ENCODE measurements at places on chromosomes 11 and 22.
A peak's percentile ranks its signal among the peaks of the same experiment; 100 is the strongest.

DNA sequence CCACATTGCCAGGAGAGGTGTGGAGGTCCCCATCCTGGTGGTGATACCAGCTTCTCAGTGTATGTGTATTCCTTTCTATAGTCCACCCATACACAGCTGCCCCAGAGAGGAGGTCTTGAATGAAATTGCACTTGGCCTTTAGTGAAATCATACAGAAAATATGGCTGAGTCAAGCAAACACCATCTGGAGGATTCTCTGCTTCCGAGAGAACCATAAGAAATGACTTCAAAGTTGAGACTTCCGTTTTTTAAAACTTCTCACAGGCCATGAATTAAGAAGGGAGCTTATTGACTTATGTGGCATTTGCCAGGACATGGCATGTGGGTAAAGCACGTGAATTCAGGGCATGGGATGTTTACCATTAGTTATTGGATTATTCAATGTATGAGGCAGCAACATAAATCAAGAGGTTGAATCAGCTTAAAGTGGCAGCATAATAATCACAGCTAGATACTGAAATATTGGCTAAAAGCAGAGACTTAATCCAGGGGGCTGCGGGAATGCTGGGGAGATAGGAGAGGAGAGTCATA lies 119.1 kb upstream of the MTNR1B start:
- no peak for DNase-seq

- DNase-seq: no peak
Measured at GRCh38 chr11:134512571-134513538, 100.8 kb upstream of the B3GAT1 start.

- no peak for DNase-seq
Measured at GRCh38 chr11:60566776-60567175, 51.6 kb downstream of the MS4A13 start.

GRCh38 chr11:78234006-78234405 lies 45.3 kb downstream of the USP35 start:
- no peak for DNase-seq

DNA sequence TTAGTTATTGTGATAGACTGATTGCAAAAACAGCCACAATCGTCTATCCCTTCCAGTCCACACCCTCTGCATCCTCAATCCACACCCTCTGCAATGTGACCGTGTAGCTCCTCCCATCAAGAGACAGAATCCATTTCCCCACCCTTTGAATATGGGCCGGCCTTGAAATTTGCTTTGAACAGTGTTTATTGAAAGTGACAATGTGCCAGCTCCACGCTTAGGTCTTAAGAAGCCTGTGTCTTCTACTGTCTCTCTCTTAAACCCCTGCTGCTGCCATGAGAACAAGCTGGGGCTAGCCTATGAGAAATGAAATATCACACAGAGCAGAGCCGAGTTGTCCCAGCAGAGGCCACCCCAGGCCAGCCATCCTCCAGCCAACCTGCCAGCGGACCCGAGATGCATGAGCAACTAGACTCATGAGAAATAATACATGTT lies 22.3 kb upstream of the MICAL2 start:
- DNase-seq: peak; percentile 33

- no peak for DNase-seq
Measured at GRCh38 chr22:50112151-50113118, 22.6 kb downstream of the MOV10L1 start.

- no peak for DNase-seq
Measured at GRCh38 chr11:25163421-25163820, 666.6 kb downstream of the LUZP2 start.

DNA sequence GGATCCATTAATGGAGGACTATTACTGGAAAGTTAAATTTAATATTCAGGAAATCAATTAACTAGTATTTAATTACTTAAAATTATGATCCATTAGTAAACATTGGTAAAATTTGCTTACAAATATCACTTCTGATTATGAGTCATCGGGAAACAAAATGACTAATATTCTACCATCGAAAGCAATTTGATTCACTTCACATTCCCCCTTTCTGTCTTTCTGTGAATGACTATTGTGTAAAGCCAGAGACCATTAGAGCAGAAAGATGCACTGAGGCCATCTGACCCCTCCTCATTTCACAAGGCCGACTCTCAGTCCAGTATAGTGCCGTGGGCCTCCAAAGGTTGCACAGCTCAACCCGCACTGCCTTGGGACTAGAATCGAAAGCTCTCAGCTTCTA lies 619.0 kb downstream of the OPCML start:
- DNase-seq: no peak

- DNase-seq: no peak
Measured at GRCh38 chr11:2743427-2744110, 43.8 kb upstream of the KCNQ1OT1 start.

- no peak for DNase-seq
Measured at GRCh38 chr11:133895061-133895479, 49.8 kb upstream of the SPATA19 start.

GRCh38 chr11:86091566-86091965 lies 22.7 kb upstream of the PICALM start:
- no peak for DNase-seq

DNA sequence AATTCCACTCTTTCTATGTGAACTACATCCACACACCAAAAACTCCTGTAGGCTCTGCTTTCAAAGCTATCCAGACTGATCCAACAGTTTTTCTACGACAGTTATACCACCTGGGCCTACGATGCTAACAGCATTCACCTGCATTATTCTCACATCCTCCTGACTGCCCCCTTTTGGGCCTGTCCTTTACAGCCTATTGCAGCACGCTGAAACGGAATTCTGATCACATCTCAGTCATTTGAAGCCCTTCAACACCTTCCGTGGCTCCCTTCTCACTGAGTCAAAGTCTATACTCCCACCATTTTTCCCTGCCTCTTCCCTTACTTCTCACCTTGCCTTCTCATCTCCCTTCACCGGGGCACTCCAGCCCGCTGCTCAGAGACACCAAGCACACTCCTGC lies 791.3 kb upstream of the KIRREL3 start:
- no peak for DNase-seq

- DNase-seq: no peak
Measured at GRCh38 chr22:42996646-42997365, 18.1 kb downstream of the PACSIN2 start.

GRCh38 chr11:2328021-2328420 lies 26.2 kb downstream of the TSPAN32 start:
- DNase-seq: peak; percentile 14

DNA sequence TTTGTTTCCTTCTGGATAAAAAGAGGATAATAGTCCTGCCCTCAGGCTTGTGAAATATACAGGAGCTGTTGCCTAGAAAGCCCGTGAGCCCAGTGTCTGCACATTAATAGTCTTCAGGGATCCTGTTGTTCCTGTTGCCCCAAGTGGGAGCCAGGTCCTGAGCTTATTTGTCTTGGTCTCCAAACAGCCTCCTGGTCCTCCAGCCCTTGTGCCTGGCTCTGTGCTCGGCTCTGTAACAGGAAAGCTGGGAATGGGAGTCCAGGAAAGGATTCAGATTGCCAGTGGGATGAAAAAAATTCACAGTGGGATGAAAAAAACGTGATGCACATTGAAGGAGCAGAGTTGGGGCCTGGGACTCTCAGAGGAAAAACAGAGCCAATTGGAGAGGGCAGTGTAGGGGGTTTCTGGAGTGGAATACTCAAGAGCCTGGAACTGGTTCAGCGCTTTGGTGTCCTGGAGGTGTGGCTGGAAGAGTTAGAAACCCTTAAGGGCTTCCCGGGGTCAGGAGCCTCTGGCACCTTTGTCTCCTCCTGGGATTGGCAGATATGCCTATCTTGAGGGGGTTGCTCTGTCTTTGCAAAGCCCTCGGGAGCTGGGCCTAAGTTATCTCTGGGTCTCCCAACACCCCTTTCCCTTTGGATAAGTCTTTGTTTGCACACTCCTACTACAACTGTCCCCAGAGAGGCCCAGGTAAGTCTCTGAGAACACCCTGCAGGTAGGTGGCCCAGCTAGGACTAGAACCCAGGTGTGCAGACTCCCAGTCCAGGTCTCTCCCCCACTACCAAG lies 2.3 kb upstream of the INPPL1 start:
- no peak for DNase-seq

DNA sequence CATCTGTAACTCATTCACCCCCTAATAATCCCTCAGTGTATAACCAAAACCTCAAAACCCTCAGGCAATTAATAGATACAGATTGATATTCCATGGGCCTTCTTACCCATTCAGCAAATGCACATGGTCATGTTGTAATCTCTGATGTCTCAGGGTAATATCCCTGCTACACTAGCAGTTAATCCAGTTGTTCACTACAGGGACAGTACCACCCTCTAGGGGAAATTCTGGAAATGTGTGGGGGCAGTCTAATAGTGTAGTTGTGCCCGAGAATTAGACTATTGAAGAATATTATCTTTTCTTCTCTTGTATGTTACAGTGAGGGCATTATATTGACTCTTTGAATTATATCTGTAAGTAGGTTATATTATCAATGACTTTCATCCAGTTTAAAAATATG lies 175.4 kb downstream of the CWF19L2 start:
- no peak for DNase-seq

DNA sequence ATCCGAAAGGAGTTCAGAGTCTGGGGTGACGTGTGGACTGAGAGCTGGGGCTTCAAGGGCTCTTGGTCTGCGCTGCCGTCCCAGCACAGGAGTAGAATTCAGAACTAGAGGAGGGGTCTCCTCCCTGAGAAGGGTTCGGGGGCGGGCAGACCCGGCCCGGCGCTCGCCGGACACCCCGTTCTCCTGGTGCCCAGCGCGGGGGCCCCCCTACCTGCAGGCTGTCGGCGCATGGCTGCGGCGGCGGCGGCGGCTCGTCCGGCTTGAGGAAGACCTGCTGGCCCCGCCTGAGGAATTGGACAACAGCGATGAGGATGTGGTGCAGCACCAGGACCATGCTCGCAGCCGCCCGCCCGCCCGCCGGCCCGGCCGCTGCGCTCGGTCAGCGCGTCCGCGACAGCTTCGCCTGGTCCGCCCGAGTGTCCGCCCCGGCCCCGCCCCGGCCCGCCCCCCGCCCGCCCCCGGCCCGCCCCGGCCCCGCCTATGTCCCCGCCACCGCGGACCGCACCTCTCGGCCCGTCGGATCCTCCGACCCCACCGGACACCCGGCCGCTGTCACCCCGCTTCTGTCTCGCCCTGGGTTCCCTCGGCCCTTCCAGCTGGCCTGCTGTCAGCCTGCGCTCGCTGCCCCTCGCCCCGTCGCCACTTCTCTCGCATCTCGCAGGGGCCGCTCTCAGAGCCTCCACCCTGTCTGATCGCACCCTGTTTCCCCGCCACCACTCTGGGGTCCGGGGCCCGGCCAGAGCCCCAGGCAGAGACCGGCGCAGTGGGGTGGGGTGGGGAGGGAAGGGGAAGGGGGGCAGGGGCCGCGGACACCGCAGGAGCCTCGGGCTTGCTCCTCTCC lies 32.0 kb downstream of the PDE2A start:
- DNase-seq: no peak

GRCh38 chr11:35893796-35894475 lies 49.9 kb upstream of the LDLRAD3 start:
- DNase-seq: no peak

GRCh38 chr11:72305077-72305476 lies 61.1 kb upstream of the PHOX2A start:
- no peak for DNase-seq

DNA sequence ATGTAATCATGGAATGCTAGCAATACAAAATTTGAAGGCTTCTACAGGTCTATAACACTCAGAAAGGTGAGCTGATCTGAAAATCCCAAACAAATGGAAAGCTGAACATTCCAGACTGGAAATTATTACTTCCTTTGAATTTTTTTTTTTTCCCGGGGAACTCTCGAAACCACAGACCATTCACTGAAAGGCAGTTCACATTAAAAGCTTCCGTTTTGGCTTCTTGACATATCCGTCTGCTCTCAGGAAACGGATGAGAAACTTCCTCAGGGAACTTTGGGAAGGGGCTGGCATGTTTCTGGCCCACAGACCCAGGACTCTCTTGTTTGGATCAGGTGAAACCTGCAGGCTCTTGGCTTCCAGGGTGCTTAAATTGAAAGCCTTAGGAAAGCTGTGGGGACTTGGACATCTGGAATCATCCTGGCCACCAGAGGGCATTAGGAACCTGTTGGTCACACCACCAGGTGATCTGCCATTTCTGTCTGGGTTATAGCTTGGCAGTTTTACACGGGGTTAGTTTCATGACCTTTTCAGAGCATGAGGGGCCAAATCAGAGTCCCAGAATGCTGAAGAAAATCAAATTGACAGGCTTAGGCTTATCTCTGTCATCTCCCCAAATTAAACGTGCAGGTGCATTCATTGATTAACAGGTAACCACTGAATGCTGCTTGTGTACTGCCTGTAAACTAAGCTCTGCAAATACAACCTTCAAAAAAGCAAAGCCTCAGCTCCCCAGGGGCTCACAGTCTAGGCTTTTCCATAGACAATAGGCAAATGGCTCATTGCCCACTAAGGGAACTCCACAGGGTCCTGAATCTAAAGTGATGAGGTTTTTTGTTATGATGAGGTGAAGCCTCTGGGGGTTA lies 22.7 kb upstream of the GRAMD1B start:
- no peak for DNase-seq

- no peak for DNase-seq
Measured at GRCh38 chr11:75383246-75383645, 16.1 kb upstream of the RPS3 start.

DNA sequence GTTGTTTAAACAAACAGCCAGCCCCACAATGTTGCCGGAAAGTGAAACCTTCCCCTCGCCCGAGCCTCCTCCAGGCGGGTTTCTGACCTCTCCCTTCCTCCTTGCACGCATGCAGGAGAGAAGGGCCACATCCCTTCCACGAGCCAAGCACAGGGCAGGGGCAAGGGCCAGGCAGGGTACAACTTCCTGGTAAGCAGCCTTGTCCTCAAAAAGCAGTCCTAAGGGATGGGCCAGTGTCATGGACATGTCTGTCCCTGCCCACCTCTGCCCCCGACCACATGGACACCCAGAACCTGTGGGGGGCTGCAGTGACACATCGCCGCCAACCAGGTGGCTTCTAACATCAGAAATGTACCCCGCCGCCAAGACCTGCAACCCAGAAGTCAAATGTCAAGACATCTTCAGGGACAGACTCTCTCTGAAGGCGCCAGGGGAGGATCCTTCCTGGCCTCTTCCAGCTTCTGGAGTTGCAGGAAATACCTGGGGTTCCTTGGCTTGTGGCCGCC lies 145.3 kb downstream of the CRYBB2 start:
- DNase-seq: no peak

DNA sequence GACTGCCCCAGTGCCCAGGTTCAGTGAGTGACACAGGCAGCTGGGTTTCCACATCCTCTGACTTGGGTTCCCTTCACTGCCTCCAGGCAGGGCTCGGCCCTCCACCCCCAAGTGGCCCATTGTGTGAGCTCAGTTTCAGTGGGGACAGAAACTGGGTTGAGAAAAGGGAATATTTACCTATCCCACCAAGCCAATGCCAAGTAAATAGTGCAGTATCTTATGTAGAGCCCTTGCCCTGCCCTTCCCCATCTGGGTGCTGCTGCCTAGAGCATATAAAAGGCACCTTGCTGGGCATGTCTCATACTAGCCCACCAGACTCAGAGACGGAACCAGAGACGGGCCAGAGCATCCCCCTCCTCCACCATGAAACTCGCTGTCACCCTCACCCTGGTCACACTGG lies at the start of gene SCGB1A1:
TSS of gene SCGB1A1 (plus strand) at position 301 of the 400 bp plus-strand sequence. CDS start at position 364, 63 bp downstream.
- DNase-seq: no peak

DNA sequence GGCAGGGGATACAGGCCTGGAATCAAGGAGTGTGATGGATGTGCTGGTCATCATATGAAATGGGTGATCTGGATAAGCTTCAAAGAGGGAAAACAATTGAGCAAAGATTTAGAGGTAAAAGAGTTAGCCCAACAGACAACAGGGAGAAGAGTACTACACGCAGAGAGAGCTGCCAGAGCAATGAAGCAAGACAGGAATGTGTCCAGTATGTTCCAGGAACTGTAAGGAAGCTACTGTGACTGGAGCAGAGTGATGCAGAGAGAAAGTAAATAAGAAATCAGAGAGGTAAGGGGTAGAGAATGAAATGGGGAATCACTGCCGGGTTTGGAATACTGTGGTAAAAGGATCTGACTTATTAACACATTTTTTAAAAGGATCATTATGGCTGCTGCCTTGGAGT lies 255.1 kb downstream of the DCDC1 start:
- DNase-seq: no peak
